ENCODE measurements at places on chromosomes 7 and 10. TPM values are rescaled to one million over a fixed set of nuclear protein-coding genes. Genes with fewer than 3 reads are reported as not detected.

DNA sequence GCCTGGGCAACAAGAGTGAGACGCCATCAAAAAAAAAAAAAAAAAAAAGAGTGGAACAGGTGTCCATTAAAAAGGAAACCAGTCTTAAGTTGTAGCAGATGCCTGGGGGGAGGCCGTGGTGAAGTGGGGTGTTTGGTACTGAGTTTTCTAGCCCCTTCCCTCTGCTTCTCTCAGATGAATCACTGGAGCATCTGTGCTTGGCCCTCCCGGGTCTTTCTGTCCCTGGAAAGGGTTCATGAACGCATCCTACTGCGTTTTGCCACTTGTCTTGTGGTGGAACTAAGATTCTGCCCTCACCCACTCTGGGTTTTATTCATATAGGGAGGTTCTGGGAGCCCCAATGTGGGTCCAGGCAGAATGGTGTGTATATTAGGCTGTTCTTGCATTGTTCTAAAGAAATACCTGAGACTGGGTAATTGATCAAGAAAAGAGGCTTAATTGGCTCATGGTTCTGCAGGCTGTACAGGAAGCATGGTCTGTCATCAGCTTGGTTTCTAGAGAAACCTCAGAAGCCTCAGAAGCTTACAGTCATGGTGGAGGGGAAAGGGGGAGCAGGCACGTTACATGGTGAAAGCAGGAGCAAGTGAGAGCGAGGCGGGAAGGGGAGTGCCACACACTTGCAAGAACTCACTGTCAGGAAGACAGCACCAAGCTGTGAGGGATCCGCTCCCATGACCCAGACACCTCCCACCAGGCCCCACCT, 63.5 kb downstream of the CAMK1D start:
- H3K4me3 ChIP-seq, result peak overlapping the region; percentile 5
- H3K27me3 ChIP-seq, result peaks cover 5% of the 10 kb centered on the region
- DNase-seq, result peak; percentile 84
- peaks cover 19% of the 10 kb centered on the region for H3K4me1 ChIP-seq
- H3K36me3 ChIP-seq, result peaks cover 3% of the 10 kb centered on the region
- peak overlapping the region; percentile 7 for H3K27ac ChIP-seq

DNA sequence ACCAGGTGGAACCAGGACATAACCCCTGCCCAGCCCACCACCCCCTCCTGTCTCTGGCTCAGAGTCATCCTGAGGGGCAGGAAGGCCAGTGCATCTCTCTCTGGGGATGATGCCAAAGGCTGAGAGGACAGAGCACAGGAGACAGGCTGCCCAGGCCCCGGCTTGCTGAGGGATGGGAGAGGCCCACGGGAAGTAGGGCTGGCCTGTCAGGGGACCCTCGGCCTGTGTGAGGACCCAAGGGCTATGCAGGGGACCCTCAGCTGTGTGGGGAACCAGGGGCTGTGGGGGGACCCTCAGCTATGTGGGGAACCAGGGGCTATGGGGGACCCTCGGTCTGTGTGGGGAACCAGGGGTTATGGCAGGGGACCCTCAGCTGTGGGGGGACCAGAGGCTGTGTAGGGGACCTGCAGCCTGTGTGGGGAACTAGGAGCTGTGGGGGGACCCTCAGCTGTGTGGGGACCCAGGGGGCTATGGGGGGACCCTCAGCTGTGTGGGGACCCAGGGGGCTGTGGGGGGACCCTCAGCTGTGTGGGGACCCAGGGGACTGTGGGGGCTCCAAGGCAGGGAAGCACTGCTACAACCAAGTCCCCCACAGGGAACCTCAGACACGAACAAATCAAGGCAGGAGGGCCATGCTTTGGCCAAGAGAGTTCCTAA, 27.7 kb downstream of the EBF3 start:
- no peak overlapping the region for H3K4me3 ChIP-seq
- H3K27ac ChIP-seq, result no peak overlapping the region
- H3K4me1 ChIP-seq, result no peaks in the 10 kb centered on the region
- H3K27me3 ChIP-seq, result no peaks in the 10 kb centered on the region

- H3K27ac ChIP-seq, result no peak overlapping the region
- H3K36me3 ChIP-seq, result no peaks in the 10 kb centered on the region
- H3K27me3 ChIP-seq, result no peaks in the 10 kb centered on the region
Observed at GRCh38 chr10:86162696-86163400, 203.7 kb downstream of the GRID1 start.

GRCh38 chr7:66283003-66283920, 78.1 kb downstream of the TPST1 start:
- peak; percentile 37 for DNase-seq
- H3K36me3 ChIP-seq, result no peaks in the 10 kb centered on the region
- no peak overlapping the region for H3K27ac ChIP-seq
- H3K4me3 ChIP-seq, result no peak overlapping the region
- H3K4me1 ChIP-seq, result no peaks in the 10 kb centered on the region

GRCh38 chr10:99524050-99524666, 8.6 kb upstream of the NKX2-3 start:
- H3K27ac ChIP-seq, result no peak overlapping the region
- H3K27me3 ChIP-seq, result peaks cover 70% of the 10 kb centered on the region
- no peak overlapping the region for H3K4me3 ChIP-seq
- no peaks in the 10 kb centered on the region for H3K36me3 ChIP-seq

ANKRD30A gene
- not detected for total RNA-seq

UNCX gene
- not detected for total RNA-seq

GRCh38 chr7:17474724-17475344, 176.4 kb downstream of the AHR start:
- DNase-seq, result no peak
- H3K27ac ChIP-seq, result no peak overlapping the region
- no peak overlapping the region for H3K4me3 ChIP-seq
- no peaks in the 10 kb centered on the region for H3K36me3 ChIP-seq
- H3K4me1 ChIP-seq, result no peaks in the 10 kb centered on the region
- peaks cover 4% of the 10 kb centered on the region for H3K27me3 ChIP-seq

Measured in activated CD4-positive, alpha-beta T cell treated with anti-CD3 and anti-CD28 coated beads, Interleukin-2, amount 10 ng/mL, durations not matched to agents 24 days and 14 days (primary cell).